CD4-positive, alpha-beta T cell treated with Interleukin-4 for 4 hours (primary cell): ENCODE measurements at places on chromosomes 2 and 18.
A peak's percentile ranks its signal among the peaks of the same experiment; 100 is the strongest.

DNA sequence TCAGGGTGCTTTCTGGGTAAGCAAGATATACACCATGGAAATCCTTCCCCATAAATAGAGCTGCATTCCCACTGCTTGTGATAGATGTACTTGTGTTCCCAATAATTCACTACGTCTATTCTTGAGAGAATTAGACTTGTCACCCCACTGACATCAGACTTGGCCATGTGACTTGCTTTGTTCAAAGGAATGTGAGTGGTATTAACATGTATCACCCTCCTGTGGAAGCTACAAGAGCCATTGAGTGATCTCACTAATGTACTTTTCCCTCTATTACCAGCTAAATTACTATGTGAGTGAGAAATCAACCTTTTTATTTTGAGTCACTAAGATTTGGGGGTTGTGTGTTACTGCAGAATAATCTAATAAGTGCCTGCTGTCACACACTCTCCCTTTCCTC lies 176.0 kb downstream of the CCDC178 start:
- no peak for DNase-seq

- DNase-seq: no peak
Observed at GRCh38 chr2:64485331-64485730, 31.4 kb downstream of the LGALSL start.

GRCh38 chr2:32453242-32454062 lies 96.6 kb downstream of the BIRC6 start:
- DNase-seq: no peak

- DNase-seq: no peak
Observed at GRCh38 chr2:213221957-213222356, 62.3 kb upstream of the SPAG16 start.

GRCh38 chr2:85988175-85988913 lies 99.6 kb upstream of the ST3GAL5 start:
- no peak for DNase-seq

- DNase-seq: no peak
Observed at GRCh38 chr2:72254831-72255451, 107.3 kb upstream of the CYP26B1 start.

DNA sequence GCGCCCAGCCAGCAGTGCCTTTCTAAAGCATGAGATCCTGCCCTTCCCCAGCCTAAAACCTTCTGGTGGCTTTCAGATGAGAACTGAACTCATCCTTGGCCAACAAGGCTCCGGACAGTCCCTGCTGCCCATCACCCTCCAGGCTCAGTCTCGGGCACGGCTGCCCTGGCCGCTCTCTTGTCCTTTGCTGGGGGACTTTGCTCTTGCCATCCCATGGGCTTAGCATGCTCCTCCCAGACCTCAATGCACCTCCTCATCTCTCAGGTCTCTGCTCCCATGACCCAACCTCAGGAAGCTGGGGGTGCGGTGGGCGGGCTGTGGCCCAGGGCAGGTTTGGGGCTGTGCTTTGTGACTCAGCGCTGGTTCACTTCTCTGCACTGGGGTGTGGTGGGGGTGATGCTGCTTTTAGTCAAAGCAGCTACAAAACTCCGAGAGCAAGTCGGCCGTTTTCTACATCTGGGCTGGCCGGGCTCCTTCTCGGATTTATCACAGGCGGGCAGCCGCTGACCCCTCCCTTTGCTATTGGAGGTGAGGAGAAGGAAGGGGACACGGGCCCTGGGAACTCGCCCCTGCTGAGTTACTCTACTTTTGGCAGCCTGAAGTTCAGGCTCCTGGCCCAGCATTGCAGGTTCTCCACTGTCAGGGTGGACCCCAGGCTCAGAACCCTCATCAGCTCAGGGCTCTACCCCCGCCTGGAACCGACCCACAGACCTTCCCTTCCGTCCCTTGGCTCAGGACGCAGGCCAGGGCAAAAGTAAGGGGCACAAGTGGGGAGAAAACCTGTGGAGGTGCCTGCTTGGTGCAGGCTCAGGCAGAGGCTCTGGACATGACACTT lies 90.6 kb upstream of the TAF1B start:
- peak; percentile 88 for DNase-seq

GRCh38 chr2:208062961-208063360 lies 37.6 kb upstream of the PLEKHM3 start:
- no peak for DNase-seq
